Stimulated activated CD8-positive, alpha-beta memory T cell treated with anti-CD3 and anti-CD28 coated beads, Interleukin-2, amount 100 ng/mL, for 1 hour (primary cell): ENCODE measurements at places on chromosomes 2 and 18.
A peak's percentile ranks its signal among the peaks of the same experiment; 100 is the strongest.

DNA sequence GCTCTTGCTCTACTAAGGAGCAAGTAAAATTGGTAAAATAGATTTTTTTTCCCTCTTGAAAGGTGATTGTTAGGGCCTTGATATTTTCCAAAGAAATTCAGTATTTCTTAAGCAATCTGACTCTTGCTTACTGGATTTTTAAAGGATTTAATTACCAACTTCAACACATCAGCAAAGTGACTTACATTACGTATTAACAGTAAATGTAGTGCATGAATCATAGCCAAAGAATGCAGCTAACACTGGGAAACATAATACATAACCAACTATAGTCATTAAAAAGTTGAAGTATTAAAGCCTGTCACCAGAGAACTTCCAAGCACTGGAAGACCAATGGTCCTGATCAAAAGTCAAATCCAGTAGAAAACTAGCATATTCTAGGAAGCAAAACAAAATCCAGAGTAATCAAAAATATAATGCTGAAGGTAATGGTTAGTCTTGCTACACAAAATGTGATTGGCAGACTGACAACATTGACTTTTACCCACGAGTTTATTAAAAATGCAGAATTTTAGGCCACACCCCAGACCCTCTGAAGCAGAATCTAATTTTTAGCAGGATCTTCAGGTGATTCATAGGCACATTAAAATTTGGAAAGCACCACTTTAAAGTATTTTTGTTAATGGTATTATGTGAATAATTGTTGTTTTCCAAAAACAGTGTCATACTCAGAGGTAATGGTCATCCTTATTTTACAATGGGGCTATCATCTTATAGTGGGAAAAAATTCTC lies 31.8 kb upstream of the CAVIN2 start:
- DNase-seq: no peak

DNA sequence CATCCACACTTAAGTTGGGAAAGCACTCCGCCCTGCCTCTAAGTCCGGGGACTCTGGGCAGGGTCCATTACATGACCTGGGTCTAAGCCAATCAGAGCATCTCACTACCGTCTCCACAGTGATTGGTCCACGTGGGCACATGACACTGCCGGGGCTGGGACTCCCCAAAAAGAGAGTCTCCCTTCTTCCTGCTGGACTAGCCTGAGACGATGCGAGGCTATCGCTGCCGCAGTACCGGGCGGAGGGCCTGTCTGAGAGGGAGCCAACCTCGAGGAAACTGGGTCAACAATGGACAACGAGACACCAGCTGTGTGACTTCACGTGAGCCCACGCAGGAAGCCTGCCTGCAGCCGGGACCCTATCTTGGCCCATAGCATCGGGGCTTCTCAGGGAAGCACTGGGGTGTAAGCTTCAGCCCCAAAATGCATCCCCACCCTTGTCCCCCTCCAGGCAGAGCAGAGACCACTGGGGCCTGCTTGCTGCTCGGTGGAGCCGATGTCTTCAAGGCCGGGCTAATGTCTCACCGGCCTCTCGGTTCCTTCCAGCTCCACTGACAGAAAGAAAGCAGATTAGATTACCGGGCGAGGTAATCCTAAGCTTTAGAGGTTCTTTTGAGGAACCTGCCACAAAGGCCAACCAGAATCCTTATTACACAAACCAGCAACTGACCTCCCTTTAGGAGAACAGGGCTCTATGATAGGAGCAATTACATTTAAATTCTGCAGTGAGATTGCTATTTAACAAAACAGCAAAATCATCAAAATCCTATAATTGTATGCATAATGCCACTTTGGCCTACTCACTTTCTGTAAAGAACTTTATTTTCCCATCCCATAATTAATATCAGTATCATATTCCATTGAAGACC lies 21.3 kb upstream of the COPS8 start:
- no peak for DNase-seq

GRCh38 chr2:109213646-109214433 lies 84.8 kb downstream of the SH3RF3 start:
- peak; percentile 34 for DNase-seq

- no peak for DNase-seq
These were observed 178.4 kb downstream of the KCNE4 start for GRCh38 chr2:223230352-223230751.

DNA sequence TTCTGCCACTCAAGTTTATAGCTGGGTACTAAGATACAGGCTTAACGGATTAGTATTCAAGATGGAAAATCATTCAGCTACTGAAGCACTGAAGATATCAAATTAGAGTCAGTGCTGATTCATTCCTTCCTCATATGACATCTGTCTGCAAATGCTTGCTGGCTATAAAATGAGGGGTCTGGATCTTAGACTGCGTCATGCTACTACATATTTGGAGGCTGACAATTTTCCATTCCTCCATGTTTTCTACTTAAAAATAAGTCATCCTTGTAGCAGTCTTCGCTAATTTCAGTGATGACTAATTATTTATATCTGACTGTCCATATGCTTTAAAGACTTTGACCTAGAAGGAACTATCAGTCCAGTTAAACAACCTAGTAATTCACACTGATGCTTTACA lies 233.4 kb downstream of the RIT2 start:
- no peak for DNase-seq

DNA sequence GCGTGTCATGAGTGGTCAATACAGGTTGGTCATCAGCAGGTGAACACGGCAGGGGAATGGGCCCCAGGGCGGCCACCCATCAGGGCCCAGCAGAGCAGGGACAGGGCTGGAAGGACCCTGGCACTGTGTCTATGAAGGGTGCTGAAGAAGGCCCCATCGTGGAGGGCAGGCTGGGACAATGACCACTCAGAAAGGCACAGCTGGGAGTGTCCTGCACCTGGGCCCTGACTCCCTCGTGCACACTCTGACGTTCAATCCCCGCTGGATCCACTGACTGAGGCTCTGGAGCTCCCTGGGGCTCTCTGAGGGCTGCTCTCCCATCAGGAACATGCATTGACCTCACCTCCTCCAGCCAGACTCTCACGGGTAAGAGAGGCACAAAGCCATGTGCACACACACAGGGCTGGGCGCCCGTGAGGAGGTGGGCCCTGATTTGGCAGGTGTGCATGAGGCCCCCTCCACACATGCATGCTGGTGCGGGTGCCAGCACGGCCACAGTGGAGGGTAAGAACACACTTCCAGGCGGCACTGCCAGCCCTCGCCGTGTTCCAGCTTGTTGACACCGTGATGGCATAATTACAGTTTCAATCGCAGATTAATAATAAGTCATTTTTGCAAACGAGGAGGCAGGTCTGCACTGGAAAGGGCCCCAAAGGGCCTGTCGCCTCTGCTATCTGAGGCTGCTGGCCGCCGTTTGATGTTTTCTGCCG lies 58.5 kb downstream of the SMAD7 start:
- DNase-seq: no peak

DNA sequence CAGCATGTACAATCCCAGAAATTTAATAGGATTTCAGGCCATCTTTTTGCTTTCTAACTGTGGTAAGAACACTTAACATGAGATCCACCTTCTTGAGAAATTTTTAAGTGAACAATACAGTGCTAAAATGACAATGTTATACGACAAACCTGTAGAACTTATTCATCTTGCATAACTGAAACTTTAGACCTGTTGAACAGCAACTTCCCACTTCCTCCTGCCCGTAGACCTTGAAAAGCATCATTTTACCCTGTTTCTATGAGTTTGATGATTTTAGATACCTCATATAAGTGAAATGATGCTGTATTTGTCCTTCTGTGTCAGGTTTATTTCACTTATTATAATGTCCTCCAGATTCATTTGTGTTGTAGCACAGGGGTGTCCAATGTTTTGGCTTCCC lies 128.2 kb downstream of the CD226 start:
- DNase-seq: no peak

DNA sequence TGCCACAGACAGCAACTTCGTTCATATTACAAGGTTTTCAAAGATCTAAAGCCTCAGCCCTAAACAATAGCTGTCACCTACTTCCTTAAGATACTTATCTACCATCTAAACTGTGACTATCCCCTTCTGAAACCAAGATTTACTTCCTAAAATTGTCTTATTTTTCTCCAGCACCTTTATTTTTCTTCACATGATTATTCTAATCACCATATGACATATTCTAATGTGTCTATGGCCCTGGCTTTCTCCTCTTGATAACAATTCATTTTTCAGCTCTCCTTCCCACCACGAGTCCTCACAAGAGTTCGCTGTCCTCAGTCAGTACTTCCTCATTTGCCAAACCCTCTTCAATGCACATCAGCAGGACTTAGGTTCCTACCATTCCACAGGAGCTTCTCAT lies 53.9 kb downstream of the RTTN start:
- no peak for DNase-seq

GRCh38 chr2:181311837-181312236 lies 145.3 kb upstream of the ITGA4 start:
- DNase-seq: no peak

DNA sequence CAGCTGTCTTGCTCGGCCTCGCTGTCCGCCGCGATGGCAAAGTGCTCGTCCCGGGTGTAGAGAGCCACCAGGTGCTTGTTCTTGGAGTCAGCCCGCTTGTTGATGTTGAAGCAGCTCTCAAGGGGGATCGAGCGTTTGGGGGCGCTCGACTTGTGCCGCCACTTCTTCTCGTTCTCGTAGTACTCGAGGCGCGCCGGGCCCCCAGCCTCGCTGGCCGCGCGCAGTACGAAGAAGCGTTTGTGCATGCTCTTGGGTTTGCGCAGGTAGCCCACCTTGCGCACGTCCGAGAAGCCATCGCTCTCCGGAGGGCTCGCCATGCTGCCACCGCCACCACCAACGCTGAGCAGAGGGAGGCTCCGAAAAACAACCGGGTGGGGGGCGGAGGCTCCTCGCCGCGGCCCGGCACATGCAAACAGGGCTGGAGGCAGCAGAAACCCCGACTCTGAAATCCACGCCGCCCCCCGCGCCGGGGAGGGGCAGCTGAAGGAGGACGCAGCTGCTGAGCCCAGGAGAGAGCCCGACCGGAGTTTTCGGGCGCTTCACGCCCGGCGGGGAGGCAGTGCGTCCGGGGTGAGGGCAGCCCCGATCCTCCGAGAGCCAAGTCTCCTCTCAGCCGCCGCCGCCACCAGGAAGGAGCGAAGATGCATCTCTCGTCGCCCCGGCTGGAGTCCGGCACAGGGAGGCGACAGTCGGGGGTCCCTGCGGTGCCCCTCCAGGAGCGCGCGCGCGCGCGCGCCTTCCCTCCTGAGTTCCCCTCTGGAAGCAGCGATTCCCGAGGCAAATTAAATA lies 1.0 kb downstream of the IRS1 start:
- no peak for DNase-seq
